ENCODE measurements at places on chromosomes 11 and 22.

- no peak for DNase-seq
Measured at GRCh38 chr22:49934891-49935557, 16.6 kb downstream of the CRELD2 start.

DNA sequence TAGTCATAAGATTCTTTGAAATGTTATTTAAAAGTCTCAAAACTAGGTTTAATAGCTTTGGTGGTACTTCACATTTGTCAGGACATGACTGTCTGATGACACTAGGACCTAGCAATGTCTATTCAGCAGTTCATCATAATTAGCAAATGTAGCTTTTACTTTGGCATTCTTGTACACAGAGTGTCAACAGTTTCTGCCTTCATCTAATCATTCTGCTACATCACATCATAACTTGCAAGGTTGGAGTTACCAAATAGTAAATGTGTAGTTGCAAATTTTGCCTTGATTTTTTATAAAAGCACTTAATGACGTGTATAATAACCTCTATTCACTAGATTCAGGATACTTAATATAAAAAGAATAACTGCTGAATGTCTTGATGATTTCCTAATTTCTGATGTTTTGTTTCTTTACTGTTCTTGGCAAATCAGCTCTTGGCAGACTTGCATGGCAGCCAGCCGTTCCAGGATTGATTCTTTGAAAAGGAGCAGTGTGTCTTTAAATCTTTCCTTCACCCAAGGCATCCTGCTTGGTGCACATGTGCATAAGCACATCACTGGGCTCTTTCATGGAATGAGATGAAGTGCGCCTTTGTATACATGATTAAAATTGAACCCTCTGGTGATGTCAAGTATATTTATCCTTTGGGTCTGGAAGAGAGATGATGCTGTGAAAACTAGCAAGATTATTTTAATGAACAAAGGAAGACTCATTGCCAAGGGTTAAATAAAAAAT, 12.2 kb downstream of the FBXO7 start:
- no peak for DNase-seq

GRCh38 chr22:48717883-48718817, 1109.5 kb downstream of the BRD1 start:
- no peak for DNase-seq

DNA sequence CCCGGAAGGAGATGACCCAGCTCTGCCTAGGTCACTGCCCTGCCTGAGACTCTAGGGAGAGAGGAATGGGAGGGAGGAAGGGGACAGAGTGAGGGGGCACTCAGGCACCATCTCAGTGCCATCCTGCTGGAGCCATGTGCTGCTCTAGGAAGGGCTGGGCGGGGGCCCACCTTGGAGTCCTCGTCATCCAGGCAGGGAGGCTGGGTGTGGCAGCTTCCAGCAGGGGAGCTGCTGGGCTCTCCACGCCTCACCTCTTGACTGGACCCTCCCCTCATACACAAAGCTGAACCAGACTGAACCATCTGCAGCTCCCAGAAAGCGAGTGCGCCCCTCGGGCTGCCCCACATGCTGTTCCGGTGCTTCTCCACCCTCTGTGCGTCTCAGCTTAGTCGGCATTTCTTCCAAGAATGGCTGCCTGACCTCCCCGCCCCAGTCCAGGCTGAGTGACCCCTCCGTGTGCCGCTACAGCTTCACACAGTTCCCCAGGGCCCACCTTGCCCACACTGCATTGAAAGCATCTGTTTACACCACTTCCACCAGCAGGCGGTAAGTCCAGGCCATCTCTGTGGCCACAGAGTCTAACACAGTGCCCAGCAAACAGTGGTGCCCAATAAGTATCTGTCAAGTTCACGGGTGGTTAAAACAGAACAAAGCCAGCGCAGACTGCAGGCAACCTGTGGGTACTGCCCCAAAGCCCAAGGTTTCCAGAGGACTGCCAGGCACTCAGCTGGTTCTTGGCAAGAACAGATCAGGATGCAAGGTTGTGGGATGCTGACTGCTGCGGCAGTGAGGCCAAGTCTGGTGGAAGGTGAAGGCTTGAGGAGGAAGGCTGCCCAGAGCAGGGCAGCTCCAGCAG, 9.4 kb upstream of the TRIM29 start:
- no peak for DNase-seq

- no peak for DNase-seq
Measured at GRCh38 chr22:27662359-27663301, 138.9 kb downstream of the MN1 start.

DNA sequence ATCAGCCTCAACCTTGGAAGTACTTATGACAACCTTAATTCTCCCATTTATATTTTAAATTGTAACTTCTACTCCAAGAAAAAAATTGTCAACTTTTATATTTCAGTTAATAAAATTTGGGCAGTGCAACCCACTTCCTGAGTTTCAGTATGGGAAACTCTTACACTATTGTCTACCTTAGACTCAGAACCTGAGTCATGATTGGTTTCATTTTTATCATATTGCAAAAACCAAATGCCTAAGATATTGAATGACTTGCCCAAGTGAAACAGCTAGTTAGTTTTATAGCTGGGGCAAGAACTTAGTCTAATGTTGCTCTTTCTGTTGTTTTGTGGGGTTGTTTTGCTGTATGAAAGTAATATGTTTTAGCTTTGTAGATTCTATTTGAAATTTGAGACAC, 334.0 kb upstream of the ARHGAP42 start:
- DNase-seq: no peak

GRCh38 chr22:47031628-47031915, 269.1 kb downstream of the TBC1D22A start:
- DNase-seq: no peak

DNA sequence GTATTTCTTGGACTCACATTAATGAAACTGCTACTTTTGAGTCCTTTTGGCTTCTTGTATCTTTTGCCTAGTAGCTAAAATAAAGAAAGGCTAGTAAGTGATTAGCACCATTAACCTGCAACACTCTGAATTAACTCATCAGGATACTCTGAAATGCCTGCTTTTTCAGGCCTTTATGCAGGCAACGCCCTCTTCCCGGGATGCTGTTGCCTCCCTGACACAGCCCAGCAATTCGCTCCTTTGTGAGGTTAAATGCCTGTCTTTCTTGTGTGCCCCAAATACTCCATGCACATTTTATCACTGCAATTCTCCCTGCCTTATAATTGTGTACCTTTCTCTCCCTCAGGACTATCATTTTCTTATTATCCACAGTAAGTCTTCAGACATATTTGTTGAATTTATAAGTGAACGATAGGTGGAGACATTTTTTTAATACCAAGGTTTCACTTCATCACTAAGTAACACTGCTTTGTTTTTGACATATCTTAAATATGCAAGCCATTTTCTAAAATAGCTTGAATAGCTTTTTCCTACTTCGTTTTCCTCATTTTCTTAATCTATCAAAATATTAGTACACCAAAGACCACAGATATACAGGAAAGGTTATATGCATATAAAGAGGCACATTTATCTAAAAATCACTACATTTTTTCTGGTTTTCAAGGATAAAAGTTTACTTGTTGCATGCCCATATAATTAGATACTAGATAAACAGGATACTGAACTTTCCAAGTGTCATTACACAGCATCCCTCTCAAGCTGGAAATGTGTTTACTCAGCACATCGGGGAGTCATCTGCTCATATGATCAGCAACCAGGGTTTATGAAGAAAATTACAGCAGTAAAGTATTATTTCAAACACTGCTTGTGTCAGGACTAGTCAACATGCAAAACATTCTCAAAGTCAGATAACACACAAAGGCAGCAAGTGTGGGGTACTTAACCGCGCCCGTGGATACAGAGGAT, 48.5 kb upstream of the DDI1 start:
- DNase-seq: no peak

GRCh38 chr11:78907636-78908035, 333.0 kb upstream of the NARS2 start:
- DNase-seq: no peak

GRCh38 chr11:62145261-62145871, 21.6 kb downstream of the INCENP start:
- no peak for DNase-seq

DNA sequence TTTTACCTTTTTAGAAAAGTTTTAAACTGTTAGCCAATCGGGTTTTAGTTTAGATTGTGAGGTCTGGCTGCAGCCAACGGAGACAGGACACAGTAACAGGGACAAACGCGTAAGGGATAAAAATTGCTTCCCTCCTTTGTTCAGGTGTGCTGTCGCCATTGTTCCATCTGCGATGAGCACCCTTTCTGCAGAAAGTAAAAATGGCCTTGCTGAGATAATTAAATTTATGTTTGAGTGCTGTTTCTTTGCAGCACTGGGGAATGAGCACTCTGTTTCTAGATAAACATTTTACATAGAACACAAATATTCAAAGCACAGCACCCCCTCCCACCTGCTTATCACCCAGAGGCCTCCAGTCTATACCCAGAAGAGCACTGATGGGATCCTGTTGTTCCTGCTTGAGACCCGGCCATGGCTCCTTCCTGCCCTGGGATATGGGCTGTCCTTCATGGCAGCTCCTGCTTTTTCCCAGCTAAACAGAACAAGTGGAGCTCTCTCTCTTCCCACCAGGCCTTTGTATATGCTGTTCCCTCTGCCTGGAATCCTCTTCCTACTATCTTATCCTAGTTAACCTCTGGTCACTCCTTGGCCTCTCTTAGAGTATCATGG, 34.3 kb upstream of the CELSR1 start:
- DNase-seq: no peak

DNA sequence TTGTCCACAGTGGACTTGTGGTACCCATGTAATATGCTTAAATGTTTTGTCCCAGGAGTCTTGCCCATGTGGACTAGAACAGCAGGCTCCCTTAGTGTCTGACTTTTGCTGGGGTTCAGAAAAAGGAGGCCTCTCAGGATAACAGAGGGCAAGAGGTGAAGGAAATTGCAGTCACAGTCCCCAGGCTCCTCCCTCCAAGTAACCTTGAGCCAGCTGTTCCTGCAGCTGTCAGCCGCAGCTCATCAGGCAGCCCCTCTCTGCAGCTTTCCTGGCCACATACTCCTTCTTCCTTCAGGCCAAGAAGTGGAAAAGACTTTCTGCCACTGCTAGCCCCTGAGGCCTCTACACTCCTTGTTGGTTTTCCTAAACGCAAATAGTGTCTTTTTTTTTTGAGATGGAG, 6.3 kb upstream of the MYO18B start:
- no peak for DNase-seq

GRCh38 chr11:120271672-120272071, 31.7 kb downstream of the POU2F3 start:
- no peak for DNase-seq

- DNase-seq: no peak
Measured at GRCh38 chr11:76568621-76569020, 101.9 kb downstream of the LRRC32 start.

DNA sequence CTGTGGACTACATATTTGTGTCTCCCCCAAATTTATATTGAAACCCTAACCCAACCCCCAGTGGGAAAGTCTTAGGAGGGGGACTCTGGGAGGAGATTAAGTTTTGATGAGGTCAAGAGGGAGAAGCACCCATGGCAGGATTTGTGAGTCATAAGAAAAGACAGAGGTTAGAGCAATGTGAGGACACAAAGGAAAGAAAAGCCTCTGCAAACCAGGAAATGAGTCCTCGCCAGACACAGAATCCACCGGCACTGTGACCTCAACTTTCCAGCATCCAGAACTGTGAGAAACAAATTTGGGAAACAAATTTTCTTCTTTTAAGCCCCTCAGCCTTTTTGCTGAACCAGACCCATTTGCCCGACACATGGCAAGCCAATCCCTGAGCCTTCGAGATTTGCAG, 397.0 kb downstream of the NTM start:
- DNase-seq: no peak

DNA sequence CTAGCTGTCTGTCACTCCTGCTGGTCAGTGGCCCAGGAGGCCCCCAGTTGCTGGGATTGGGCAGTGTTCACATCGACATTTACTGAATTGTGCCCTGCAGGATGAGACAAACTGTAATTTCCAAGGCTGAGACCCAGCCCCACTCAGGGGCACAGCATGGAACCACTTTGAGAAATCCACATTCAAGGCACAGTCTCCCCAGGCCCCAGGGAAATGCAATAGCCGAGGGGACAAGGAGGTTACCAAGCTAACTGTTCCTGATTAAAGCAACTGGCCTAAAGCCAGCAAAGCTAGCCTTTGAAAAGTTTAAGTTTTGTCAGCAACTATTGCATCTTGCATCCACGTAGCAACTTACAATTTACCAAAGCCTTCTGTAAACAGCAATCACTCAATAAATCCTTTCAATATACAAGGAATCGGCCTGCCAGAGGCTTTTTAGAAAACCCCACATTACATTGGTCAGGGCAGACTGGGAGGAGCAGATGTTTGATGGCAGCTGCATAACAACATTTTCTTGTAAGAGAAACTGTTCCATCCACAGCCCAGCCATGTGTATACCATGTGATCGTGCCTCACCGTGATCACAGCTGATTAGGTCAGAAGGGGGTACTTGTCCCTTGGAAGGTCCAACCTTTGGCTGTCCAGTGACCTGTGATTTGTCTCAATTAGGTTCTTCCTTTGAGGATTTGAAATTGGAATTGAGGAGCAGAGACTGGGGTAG, 103.9 kb downstream of the TENM4 start:
- no peak for DNase-seq

DNA sequence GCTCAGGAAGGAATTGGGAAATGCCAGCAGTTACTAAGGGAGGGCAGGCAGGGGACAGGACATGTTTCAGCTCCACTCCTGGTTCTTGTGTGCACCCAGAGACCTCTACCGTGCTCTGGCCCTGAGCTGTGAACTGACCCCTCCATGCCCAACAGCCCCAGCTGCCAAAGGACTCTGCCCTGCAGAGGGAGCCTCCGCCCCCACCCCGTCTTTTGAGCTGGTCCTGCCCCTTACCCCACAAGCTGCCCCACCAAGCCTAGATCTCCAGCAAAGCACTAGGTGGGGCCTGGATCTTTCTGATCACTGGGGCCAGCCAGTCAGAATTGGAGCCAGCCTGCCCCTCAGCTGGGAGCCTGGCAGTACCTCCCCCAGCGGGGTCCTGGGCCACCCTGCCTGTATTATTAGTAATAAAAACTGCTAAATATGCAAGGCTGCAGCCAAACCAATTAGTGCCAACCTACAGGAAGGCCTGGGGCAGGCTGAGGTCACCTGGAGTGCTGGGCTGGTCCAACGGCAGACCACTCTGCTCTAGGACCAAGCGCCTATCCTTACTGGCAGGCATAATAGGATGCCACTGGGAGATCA, 23.9 kb upstream of the DRICH1 start:
- no peak for DNase-seq

DNA sequence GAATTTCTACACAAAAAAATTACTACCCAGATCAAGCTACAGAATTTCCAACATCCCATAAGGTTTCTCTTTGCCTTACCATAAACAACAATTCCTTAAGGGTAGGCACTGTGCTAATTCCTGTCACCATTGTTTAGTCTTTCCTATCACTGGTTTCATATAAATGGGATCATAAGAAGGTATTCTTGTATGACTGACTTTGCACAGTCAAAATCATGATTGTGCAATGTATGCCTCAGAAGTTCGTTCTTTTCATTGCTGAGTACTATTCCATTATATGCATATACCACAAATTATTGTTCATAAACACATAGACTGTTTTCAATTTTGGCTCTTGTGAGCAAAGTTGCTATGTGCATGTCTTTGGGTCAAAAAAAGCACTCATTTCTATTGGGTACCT, 611.6 kb upstream of the CADM1 start:
- no peak for DNase-seq

DNA sequence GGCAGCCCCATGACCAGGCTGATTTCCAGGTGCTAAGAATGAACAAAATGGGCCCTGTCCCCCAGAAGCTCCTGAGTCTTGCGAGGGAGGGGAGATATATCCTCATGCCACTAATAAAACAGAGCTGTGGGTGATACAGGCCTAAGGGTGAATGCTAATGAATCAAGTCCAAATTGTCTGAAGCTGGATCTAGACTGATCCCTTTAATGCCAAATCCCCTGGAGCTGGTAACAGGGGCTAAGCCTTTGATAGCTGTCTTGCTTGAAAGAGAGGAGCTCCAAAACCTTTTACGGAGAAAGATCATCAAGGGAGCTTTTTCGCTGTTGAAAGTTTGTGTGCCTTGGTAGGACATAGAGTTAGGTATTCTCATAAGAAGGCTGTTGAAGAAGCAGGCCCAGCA, 79.7 kb downstream of the PPFIBP2 start:
- no peak for DNase-seq

Data from NCI-H1417 treated with DMSO at 0.1 percent for 48 hours (cell line).